ENCODE measurements at places on chromosomes 6 and 20. TPM values are rescaled to one million over a fixed set of nuclear protein-coding genes. Genes with fewer than 3 reads are reported as not detected.
A peak's percentile ranks its signal among the peaks of the same experiment; 100 is the strongest.

DNA sequence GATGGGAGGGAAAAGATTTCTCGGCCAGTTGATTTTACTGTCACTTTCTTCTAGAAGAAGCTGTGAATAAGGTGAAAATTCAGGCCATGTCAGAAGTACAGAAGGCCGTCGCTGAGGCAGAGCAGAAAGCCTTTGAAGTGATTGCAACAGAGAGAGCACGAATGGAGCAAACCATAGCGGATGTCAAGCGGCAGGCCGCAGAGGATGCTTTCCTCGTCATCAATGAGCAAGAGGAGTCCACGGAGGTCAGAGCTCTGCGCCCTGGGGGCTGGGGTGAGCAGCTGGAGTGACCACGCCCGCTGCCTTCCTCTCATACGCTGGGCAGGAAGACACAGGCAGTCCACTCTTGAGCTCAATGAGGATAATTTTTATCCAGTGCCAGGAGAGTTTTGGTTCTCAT, 21.8 kb upstream of the C20orf144 start:
- DNase-seq = no peak

DNA sequence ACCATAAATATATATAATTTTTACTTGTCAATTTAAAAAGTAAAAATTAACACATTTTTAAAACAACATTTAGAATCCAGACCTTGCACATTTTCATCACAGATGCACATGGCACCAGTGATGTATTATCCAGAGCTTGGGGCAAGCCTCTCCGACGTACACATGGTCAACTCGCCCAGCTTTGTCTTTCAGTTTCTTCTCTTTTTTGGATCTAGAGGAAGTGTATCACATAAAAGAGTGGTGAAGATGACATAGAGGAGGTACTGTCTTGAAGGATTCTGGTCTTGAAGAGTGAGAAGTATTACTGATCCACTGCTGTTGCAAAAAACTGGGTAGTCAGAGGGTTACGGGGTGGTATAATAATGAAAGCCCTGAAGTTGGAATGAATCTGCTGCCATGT, 46.9 kb upstream of the TAB2 start:
- DNase-seq = no peak

- DNase-seq = no peak
These were observed 117.8 kb upstream of the F13A1 start for GRCh38 chr6:6438286-6438685.

DNA sequence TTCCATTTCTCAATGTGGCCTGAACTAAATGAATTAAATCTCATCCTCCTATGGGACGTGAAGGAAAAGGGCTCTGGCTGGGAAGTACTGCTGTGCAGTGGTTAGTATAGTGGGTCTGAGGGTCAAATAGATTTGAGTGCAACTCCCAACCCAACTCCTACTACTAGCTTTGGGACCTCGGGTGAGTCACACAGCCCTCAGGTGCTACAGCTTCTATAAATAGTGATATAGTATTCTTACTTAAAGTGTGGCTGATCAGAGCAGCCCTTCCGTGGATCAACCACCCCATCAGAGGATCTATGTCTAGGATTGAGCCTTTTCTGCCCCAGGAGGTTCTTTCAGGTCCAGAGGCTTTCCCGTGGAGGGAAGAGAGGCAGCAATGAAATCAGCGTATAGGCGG, 904 bp upstream of the UST start:
- DNase-seq = no peak

GRCh38 chr6:106182455-106182854, 96.3 kb downstream of the PRDM1 start:
- no peak for DNase-seq

DNA sequence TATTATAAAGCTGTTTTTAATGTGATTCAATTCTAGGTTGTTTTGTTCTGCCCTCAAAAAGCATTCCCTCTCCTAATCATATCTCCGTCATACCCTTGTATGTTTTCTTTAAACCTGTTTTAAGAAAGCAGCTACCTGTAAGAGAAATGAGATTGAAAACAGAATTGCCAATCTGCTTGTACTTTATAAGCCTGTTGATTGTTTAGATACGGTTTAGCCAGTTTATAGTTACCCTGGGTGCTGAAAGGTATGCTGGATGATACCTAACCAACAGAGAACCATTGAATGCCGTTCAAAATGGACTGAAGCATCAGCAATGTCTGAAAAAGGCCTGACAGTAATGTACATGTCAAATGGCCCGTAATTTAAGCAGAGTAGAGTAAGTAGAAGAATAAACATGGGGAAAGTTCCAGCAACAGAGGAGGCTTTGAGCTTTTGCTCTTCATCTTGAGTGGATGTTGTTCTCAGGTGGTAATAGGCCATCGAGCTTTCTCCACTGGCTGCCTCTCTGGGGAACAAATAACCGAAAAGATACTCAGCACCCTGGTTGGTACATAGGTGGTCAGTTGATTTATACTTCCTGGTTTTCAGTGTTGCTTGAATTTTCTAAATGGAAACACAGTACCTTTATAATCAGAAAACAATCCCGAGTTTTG, 27.5 kb downstream of the PTPN1 start:
- DNase-seq = no peak

DNA sequence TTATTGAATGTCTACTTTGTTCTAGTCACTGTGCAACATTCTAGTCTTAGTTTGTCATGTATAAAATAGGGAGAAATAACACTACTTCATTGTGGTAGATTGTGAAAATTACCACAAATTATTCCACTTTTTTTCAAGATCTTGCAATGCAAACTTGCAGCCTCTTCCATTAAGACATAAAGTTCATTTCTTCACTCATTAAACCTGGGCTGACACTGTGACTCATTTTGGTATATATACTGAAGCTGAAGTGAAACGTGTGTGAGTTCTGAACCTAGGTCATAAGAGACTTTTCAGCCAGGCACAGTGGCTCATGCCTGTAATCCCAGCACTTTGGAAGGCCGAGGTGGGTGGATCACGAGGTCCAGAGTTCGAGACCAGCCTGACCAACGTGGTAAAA, 329.0 kb downstream of the BCKDHB start:
- no peak for DNase-seq

- peak; percentile 70 for DNase-seq
These were observed 36.0 kb downstream of the CCN2 start for GRCh38 chr6:131914967-131915751.

DNA sequence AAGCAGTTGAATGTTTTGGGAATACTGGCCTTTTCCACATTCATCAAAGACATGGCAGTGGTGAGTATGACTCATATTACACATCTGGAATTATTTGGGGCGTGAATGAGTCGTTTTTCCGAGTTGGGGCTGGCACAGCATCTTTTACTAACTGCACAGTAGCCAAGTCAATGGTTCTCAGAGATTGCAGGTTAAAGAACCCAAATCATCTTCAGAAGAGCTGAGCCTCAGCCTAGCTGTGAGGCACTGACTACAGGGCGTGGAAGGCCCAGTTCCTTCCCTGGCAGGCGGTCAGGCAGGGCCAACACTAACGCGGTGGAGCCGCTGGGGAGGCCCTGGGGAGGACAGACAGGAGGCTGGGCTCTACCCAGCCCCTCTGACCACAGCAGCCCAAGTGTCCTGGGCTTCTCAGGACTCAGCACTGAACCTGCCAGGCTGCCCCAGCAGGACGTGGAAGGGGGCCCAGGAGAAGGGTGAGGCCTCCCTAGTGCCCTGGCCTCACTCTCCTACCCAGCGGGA, 20.1 kb upstream of the HELZ2 start:
- no peak for DNase-seq

DNA sequence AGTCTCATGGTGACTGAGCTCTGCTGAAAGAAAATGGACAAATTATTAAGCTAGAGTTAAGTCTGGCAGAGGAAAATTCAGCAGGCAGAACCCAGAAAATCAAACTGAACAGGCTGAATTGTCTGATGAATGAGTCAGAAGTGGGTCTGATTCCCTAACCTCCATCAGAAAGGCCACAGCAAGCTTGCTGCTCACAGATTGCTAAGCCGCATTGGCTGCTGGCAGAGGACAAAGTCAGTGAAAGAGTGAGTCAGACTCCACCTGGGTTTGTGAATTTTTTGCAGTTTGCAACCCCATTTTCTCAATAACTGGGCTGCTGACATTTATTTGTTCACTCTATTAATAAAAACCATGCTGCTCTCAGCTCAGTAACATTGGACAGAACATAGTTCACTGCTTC, 191.3 kb downstream of the EPM2A start:
- DNase-seq = no peak

- DNase-seq = no peak
These were observed 403.4 kb downstream of the GJA1 start for GRCh38 chr6:121838842-121839241.

GRCh38 chr20:62123450-62124118, 1.3 kb downstream of the LSM14B start:
- DNase-seq = no peak

DNA sequence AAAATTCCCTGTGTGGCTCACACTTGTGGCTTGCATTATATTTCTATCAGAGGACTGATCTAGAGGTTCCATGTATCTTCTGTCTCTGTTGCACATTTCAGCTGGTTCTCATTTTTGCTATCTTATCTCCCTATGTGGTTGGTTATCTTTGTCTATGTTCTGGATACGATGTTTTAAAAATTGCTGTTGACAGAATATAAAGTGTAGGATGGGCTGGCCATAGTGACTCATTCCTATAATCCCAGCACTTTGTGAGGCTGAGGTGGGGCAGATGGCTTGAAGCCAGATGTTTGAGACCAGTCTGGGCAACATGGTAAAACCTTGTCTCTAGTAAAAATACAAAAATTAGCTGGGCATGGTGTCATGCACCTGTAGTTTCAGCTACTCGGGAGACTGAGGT, 9.9 kb upstream of the ULBP3 start:
- DNase-seq = no peak

DNA sequence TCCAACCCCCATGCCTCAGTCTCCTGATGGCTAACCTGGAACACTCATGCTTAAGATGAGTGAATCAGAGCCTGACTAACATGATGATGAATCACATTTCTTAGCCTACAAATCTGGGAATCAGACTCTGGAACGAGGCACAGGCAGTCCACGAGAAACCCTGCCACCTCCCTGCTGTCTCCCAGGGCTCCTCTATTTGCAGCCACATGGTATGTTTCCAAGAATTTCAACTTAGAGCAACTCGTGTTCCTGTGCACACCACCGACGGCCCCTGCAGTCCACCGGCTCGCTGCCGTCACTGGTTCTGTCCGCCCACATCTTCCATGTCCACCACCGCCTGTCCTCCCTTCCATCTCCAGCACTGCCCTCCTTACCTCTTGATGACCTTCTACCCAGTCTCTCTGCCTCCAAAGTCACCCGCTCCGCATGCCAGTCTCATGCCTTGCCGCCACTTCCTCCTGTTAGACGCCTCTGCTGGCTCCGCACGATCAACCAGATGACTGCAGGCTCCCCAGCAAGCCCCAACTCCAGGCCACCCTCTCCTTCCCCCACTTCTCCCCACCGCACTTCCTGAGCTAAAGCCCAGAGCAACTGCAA, 87.6 kb downstream of the AGPAT4 start:
- no peak for DNase-seq

GRCh38 chr6:130259557-130259956, 36.8 kb upstream of the SAMD3 start:
- DNase-seq = no peak

DNA sequence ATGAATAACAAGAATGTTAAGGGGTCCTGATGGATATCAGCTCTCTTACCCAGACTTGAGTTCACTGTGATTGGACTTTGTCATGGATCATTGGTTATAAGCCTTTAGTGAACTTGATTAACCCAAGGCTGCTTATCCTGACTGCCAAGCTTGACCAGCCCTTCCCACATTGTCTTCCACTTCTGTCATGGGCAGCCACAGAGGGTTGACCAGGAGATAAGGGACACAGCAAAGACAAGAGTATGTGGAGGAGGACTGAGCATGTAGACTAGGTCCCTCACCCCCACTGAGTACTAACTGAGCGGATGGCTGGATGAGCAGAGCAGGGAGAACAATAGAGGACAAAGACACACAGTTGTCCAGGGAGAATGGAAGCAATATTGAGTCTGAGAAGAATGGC, 52.5 kb downstream of the FAXC start:
- no peak for DNase-seq

DNA sequence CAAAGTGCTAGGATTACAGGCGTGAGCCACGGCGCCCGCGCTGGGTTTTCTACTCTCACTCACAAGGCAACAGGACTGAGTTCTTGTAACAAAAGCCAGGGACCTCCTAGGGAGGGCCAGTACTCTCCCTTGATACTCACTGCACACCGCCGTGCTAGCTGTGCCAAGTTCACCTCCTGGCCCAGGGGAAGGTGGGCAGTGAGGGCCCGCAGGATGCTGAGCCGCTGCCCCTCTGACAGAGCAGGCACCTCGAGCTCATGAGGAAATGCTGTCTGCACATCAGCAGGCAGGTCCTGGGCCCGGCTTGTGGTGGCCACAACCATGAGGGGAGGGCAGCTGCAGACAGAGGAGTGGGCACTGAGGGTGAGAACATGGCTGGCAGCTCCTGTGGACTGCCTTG, 6.7 kb downstream of the GNMT start:
- DNase-seq = no peak

- no peak for DNase-seq
These were observed 372.6 kb downstream of the UTRN start for GRCh38 chr6:144657691-144658090.

The KCNK5 gene
- total RNA-seq = 1.4 TPM

The HLA-DOB gene
- 0.69 TPM for total RNA-seq

The FOXA2 gene
- not detected for total RNA-seq

The GRM1 gene
- total RNA-seq = 0.10 TPM

The CEP250 gene
- total RNA-seq = 23.1 TPM

The ESR1 gene
- 2.2 TPM for total RNA-seq

The TAPBP gene
- 32.6 TPM for total RNA-seq

The OR2H1 gene
- not detected for total RNA-seq
